ENCODE measurements at places on chromosomes 12 and 14.

GRCh38 chr12:50282721-50283228, 545 bp downstream of the LIMA1 start:
- DNase-seq = no peak

- no peak for DNase-seq
These were observed 24.2 kb downstream of the RPH3A start for GRCh38 chr12:112815589-112816321.

GRCh38 chr14:60233251-60233650, 15.8 kb upstream of the PPM1A start:
- no peak for DNase-seq

DNA sequence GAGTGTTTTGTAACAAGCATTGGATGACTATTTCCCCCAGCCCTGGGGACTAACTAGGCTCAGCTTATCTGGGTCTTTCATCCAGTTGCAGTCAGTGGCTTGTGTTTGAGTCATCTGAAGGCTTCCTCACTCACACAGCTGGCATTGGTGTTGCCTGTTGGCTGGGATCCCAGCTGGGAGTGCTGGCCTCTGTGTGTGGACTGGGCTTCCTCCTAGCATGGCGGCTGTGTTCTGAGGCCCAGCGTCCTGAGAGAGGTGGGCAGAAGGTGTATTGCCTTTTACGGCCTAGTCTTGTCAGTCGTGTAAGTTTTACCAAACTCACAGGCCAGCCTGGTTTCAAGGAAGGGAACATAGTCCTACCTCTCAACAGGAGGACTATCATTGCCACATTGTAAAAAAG, 28.3 kb upstream of the PPP2R5C start:
- DNase-seq = no peak

- DNase-seq = no peak
These were observed 68.7 kb downstream of the PLEKHA5 start for GRCh38 chr12:19198272-19198671.

GRCh38 chr14:86541972-86542371, 1012.0 kb downstream of the FLRT2 start:
- no peak for DNase-seq

GRCh38 chr14:53161758-53162435, 8.8 kb upstream of the DDHD1 start:
- DNase-seq = no peak

DNA sequence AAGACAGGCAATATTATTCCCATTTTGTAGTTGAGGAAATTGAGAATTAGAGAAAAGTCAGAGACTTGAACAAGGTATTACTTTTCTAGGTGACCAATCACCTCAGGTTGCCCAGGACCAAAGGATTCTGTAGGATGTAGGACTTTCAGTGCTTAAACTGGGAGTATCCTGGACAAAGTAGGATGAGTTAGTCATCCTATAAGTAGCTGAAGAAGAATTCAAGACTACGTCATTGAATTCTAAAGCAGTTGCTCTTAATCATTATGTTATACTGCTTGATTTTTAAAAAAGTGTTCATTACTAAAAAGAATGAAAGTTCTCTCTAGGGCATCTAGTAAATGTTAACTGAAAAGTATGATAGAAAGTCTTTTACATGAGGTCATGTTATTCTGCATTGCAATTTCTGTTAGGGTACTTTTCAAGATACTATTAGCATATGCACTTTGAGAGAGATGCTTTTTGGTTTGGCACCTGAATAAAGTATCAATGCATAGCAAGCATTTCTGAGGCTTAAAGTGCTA, 101.7 kb downstream of the RTN1 start:
- DNase-seq = no peak

GRCh38 chr14:35297706-35298105, 5.5 kb downstream of the PSMA6 start:
- DNase-seq = no peak

DNA sequence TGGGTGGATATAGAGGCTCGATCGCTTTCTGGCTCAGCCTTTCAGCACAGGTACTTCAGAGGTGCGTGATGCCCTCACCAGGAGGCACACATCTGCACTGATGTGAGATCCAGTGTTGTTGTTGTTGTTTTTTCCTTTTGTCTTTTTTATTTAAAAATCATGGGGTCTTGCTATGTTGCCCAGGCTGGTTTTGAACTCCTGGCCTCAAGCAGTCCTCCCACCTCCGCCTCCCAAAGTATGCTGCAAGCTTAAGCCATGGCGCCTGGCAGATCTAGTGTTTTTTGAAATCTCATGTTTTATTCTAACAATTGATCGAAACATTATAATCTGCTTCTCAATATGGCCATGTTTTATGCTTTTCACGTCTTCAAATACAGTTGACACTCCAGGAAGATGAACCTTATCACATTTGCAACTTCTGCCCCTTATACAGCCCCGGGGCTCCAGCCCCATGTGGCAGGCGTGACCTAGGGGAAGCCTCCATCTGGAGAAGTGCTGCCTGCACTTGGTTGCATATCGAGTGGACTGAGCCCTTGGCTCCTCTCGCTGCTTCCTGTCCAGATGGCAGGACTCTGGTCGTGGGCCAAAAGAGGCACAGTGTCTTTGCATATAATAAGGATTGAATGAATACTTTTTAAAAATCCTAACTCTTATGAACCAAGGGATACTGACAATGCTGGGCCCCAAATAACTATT, 71.7 kb downstream of the TRAF3 start:
- DNase-seq = no peak

- no peak for DNase-seq
These were observed 82.9 kb upstream of the MAP1LC3B2 start for GRCh38 chr12:116476227-116476822.

Measured in CD4-positive, alpha-beta T cell treated with Interferon alpha-2 for 1 hour (primary cell).